Left cardiac atrium (tissue), 4 donors: ENCODE measurements at places on chromosomes 5 and 9. TPM values are rescaled to one million over a fixed set of nuclear protein-coding genes. Genes with fewer than 3 reads are reported as not detected.

IFNA13 gene
- total RNA-seq, result not detected

GRCh38 chr9:83444110-83444509 lies 94.1 kb downstream of the FRMD3 start:
- peak; percentile 84 for DNase-seq

ARID3C gene
- not detected for total RNA-seq

OLFML2A gene
- total RNA-seq, result 19.4 TPM

ADAMTS16 gene
- 0.27 TPM for total RNA-seq

DNA sequence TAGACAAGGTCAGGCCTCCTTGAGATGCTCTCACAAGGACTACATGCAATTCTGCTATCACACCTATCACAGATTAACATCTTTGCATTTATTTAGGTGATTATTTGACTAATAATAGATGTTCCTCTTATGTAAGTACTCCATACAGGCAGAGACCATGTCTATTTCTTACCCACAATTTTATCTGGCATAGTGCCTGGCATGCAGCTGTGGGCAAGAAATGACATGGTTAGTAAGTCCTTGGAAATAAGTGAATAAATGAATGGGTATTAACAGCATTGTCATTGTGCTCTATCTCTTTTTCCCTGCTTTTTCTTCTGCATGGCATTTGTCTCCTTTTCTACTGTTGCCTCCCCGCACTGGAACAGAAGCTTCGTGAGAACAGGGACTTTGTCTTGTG lies 49.4 kb downstream of the SLC22A5 start:
- DNase-seq, result no peak

- DNase-seq, result peak; percentile 21
Measured at GRCh38 chr9:134226221-134226930, 62.0 kb upstream of the RNU6ATAC start.

GRCh38 chr5:69024241-69024651 lies 69.6 kb upstream of the SLC30A5 start:
- no peak for DNase-seq

DNA sequence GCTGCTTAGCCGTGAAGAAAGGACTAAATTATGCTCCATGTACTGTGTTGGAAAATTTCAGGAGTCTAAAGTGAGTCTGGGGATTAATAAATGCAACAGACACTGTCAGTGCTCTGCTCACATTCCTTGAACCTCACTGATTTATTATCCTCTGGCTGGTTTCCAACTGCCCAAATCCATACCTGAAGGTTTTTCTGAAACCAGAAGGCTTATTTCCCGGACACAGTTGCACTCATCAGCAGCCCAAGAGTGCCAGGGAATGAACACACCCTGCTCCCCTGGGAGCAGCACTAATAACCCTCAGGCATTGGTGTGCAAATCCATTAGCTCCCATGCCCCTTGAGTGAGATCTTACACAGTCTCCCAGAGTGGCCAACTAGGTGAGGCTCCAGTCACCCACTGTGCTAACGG lies 38.7 kb downstream of the F2R start:
- DNase-seq, result no peak

GCNT4 gene
- 0.55 TPM for total RNA-seq

- no peak for DNase-seq
Measured at GRCh38 chr5:129382921-129383672, 77.0 kb upstream of the ADAMTS19 start.

DNA sequence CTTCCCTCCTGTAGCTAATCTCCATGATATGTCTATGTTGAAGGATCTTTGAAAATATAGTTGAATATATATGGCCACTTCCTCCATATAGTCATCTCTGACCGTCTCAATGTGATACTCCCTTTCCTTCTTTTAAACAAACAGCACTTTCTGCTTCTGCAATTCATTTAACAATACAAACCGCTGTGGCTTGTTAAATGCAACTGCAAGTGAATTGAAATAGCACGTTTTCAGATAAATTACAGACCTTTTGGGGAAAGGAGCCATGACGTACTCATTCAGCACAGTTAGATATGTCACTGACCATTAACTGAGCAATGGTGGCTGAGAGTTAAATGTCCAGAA lies 82.5 kb downstream of the FBXO38 start:
- no peak for DNase-seq

- no peak for DNase-seq
Measured at GRCh38 chr5:350355-350754, 28.8 kb downstream of the AHRR start.

TTC1 gene
- total RNA-seq, result 54.7 TPM

DNA sequence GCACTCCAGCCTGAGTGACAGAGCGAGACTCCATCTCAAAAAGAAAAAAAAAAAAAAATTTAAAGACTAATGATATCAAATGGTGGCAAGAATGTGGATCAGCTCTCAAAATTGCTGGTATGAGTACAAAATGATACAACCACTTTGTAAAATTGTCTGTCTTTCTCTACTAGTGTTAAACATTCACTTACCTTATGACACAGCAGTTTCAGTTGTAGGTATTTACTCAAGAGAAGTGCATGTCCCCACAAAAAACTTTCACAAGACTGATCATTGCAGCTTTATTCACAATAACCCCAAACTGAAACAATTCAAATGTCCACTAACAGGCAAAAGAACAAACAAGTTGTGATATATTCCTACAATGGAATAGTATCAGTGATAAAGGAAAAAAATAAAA lies 14.7 kb upstream of the CETN3 start:
- no peak for DNase-seq

DNA sequence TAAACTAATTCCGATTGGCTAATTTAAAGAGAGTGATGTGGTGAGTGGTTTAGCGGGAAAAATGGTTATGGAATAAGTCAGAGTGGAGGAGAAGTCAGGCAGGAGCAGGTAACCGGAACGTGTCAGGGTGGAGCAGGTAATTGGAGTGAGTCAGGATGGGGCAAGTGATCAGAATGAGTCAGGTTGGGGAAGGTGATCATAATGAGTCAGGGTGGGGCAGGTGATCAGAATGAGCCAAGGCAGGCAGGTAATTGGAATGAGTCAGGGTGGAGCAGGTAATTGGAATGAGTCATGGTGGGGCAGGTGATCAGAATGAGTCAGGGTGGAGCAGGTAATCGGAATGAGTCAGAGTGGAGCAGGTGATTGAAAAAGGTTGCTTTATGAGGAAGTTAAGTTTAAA lies 101.4 kb downstream of the TMEM167A start:
- no peak for DNase-seq

OR4F3 gene
- not detected for total RNA-seq

DNA sequence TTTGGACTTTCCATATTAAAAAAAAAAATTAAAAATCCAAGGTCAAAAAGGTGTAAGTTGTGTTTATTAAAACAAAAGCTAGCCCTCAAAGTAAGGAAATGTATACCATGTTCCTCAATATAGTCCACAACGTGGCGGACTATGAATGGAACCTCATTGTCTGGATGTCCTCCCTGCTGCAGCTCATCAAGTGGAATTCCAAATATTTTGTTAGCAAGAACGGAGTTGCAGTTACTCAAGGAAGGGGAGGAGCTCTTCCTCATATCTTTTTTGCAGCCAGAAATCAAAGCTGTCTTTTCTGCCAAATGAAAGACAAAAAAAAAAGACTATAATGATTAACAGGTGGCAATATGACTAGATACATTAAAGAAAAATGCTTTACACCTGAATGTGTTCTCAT lies 14.0 kb downstream of the FAM13B start:
- DNase-seq, result no peak

TAF11L5 gene
- not detected for total RNA-seq

- DNase-seq, result peak; percentile 12
Measured at GRCh38 chr5:16179936-16180788, 571 bp upstream of the MARCHF11 start.

DNA sequence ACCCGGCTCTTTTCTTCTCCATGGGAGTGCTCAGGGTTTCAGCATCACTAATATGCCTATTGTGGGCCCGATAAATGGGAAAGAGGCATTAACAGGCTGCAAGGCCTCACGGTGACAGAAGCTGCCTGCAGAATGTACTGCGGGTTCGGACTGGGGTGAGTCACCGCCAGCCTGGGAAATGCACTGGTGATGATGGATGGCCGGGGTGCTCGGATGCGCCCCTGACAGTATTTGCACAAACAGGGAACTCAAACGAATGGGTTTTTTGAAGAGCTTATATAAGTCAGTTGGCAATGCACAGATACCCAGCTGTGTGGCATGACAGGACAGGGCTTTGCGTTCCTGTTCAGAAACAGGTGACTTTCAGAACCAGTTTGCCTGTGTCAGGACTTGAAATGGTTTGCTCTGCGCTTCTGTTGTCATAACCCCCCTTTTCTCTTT lies 42.0 kb upstream of the PITX1 start:
- DNase-seq, result no peak

GRCh38 chr9:109886617-109887016 lies 106.6 kb downstream of the PALM2AKAP2 start:
- DNase-seq, result no peak
